ENCODE measurements at places on chromosomes 4 and X.

DNA sequence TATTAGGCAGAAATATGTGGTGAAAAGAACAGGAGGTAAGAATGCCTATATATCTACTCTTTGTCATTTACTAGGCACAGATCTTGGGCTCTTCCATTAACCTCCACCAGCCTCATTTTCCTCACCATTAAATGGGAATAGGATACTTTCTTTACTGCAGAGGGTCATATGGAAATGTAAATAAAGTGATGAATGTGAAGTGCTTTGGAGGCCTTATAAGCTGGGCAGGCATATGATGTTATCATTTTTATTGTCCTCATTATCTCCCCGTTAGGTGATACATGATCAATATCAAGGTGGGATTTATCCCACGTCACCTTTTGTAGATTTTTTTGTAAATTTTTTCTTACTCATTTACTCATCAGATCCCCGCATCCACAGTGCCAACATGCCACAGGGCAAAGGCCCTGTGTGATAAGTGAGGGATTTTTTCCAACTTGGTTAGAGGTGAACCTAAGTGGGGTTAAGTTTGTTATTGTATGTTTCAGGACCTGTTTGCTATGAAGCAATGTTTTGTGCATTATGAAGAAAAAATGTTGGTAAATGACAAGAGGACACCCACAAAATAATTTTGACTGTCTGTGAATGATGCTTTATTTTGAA, 107.8 kb downstream of the SLC4A4 start:
- DNase-seq: no peak

DNA sequence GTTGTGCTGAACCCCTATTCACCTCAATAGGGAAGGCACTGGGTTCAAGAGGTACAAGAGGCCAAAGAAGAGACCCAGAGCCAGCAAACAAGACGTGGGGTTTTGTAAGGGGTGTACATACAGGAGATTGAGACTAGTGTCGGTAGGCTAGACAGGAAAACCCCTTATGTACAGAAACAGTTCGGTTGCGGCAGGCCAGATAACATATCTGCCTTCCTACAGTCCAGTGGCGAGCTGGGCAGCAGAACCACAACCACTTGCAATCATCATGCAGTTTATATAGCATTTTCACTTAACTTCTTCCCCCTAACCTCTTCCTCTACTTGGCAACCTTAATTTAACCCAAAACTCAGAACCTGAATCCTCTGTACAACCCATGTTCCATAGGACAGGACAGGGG, 422.2 kb downstream of the PDHA2 start:
- no peak for DNase-seq

DNA sequence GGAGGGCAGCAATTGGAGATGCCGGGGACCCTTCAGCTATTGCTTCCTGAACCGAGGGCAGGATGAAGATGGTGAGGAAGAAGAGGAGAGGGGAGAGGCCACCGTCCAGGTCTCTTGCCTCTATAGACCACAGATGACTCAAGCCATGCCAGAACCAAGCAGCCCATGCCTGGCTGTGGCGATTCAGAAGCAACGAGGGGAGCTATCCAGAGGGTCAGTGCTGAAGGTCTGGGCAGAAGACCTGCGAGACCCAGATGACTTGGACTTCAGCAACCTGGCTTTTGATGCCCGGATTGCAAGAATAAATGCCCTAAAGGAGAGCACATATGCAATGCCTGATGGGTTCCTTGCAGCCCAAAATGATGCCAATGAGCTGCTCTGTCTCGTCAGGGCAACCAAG, 70.2 kb upstream of the PRPS2 start:
- no peak for DNase-seq

DNA sequence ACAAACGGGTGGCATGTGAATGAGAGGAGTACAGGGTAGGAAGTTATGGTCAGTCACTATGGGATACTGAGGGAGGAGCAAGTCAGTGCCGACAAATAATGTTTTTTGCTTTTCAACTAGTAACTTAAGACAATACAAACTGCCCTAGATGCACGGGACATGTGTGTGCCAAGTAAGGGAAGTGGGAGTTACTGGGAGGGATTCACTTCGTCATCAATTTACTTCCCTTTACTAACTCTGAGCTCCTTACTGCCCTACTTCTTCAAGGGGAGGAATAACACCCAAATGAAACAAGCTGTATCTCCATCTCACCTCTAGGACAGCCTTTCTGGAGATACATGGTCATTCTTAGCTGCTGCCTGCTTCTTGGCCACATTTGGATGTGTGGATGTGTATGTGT, 97.7 kb downstream of the DGKK start:
- no peak for DNase-seq

DNA sequence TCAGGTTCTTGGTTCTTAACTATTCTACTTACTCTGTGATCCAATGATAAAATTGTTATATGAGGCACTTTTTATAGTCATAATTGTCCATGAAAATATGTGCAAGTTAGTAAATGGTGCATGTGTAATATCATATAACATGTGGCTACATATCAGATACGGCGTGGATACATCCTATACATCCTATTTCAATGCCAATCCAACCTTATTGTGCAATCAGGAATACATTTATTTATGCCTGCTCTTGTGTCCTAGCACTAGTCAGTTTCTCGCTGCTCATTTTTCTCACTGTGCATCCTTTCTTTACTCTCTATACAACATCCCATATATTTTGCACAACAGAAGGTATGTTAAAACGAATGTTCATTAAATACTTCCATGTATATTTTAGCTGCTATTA, 1141.1 kb downstream of the FAT4 start:
- no peak for DNase-seq

DNA sequence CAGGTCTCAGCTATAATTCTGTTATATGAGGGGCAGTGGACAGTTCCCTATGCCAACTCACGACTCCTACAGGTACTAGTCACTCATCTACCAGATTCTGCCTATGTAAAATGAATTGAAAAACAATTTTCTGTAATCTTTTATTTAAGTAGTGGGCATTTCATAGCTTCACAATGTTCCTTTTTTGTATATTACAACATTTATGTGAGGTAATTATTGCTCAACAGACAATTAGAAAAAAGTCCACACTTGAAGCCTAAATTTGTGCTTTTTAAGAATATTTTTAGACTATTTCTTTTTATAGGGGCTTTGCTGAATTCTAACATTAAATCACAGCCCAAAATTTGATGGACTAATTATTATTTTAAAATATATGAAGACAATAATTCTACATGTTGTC, 20.4 kb downstream of the EREG start:
- no peak for DNase-seq

DNA sequence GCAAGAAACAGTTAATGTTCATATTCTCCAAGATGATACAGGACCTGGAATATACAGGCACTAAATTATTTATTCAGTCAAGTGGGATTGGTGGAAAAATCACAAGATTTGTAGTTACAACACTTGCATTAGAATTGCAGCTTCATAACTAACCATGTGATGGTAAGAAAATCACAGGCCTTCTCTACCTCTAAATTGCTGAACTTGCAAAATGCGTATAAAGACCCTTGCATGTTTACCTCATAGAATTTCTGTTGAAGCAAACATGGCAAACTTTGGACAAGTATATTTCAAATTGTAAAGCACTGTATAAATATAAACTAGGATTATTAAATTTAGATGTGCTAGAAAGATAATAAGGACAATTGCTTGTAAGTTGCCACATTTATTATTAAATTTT, 215.1 kb downstream of the TMA16 start:
- no peak for DNase-seq

DNA sequence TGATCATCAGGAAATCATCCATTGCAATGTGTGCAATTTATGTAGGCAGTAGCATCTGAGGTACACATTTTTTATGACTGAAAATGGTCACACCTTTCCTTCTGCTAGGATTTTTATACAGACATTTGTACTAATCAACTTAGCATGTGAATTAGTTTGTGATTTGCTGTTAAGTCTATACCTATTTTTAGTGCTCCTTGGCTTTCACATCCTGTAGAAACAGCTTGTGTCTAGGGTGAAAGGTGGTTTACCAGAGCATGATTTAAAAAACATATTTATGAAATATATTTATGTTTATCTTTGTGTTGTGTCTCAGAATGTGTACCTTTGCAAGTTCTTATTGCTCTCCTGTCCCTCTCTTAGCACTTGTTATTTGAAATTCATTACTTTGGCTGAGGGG, 916.0 kb downstream of the TECRL start:
- no peak for DNase-seq

DNA sequence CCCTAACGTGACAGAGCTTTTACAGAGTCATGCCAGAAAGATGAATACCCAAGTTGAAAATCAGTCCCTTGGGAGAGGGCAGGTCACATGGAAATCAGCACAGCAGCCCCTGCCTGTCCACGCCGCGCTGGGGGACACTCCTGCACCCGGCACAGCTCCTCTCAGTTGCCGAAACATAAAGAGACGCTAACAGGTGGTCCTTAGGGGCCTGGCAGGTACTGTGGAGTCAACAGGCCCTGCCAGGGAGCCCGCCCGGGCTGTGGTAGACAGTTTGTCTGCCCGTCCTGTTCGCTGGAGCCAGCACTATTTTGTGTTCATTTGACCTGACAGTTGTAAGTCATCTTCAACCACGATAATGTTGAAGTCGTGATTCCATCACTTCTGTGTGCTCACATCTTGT, 30.5 kb downstream of the NELFA start:
- no peak for DNase-seq

DNA sequence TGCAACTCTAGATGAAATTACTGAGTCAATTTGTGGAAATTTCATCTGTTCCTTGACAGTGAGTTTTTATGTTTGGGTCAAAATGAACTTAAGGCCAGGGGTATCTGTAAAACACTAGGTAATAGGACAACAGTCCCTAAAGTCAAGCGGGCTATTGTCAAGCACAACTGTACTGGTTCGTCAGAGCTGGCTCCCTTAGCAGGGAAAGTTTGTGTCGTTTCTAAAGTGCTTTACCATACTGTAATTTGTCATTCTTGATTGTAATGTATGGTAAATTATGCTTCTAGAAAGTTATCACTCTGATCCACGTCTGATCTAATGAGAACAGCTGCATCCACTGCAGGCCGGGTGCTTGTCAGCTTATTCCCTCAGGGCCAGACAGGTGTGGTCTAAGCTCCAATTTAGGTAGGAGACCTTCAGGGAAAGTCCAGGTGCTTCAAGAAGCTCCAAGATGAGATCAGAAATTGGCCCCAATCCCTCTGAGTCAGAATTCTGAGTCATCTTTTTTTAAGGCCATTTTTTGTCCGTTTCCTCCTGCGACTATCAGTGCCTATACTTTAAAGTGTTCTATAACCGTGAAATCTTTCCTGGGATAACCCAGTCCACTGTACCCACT, 92.2 kb downstream of the PALLD start:
- DNase-seq: peak; percentile 99

GRCh38 chrX:9374555-9374954, 90.3 kb upstream of the TBL1X start:
- no peak for DNase-seq

- peak; percentile 35 for DNase-seq
Measured at GRCh38 chr4:32172086-32172485, 1451.9 kb downstream of the PCDH7 start.

DNA sequence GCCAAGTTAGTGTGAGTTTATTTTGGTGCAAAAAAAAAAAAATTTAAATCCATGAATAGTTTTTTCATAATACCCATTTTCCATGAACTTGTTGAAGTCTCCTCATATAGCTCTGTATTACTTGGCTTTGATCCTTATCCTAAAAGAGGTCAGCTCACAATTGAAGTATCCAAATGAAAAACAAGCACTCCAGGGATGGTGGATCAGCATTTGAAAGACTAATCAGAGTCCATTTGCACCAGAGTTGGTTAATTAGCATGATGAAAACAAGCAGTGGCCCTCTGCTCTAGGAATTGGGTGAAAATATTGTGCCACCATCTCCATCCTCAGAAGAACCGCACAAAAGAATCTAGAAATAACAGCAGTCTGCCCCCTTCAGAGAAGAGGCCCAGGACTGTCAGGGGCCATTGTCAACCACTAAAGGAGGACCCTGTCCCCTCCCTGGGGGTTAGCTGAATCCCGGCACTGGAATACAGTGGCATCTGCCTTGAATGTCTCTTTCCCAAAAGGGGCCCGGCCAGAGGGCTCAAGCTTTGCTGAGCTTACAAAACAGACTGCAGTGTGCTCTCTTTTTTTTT, 24.7 kb downstream of the SH3KBP1 start:
- DNase-seq: no peak

DNA sequence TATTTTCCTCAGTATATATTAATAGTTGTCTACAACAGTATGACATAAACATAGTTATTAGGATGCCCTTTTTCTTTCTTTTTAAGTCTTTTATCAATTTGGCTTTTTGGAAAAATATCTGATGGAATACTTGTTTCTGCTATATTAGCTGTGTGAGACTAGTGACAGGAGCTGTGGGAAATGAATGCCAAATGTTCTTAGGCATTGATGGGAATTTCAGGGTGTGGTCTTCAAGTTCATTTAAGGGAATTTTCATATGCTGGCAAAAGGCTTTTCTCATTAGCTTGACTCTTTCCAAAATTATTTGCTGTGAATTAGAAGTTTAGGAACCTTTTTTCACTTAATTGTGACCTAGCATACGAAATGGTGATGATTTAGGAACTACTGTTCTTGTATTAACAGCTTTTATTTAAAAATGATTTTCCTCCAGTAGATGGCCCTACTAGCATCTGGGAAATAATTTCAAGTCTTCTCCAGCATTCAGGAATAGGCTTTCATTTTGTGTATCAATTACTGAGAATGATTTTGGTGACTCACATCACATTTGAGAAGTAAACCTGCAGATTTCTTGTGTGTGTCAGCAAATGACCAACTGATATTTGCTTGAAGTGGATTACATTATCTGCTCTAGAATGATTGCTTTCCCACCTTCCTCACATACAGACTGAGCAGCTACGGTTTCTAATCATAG, 70.9 kb downstream of the HTT start:
- DNase-seq: peak; percentile 4

DNA sequence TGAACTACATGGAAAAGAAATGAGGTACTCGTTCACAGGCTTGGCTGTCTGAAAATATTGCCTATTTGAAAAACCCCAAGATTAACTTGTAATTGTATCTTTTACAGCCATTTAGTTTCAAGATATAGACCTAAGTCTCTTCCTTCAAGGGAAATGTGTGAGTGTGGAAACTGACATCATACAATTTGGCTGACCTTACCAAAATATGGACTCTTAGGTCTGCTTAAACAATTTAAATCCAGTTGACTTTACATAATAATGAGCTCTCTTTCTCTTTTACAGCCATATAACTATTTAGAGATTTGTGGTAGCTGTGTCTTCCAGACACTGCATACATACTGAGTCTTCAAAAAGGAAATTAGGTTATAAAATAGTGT, 186.9 kb downstream of the NR3C2 start:
- no peak for DNase-seq

DNA sequence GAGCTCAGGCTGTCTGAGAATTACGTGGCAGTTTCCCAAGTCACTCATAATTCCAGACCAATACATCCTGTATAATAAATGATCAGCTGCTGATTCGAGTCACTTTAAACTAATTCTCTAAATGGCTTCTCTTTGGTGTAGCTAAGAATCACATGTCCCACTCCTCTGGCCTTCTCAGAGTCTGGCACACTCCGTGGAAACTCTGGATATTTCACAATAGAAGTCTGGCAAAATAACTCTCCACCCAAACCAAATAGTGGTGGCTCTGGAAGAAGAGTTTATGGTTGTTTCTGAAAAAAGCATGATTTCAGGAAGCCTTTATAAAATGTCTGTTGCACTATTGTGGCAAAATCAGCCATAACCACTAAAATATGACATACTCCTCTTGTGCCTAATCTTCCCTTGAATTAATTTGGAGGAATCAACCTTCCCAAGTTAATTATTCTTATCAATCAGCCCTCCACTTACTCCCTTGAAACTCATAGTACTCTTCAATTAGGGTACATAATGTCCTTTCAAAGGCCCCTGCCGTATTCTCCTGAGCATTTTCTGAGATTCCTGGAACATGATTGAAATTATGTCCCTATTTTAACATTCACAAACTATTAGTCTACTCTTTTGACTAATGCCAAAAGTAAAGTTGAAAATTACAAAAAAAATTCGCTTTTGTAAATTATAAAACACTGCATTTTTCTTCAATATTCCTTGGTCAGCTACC, 991.6 kb downstream of the FAT4 start:
- no peak for DNase-seq

Measured in foreskin keratinocyte (primary cell).